ENCODE measurements at places on chromosomes 3 and 15. TPM values are rescaled to one million over a fixed set of nuclear protein-coding genes. Genes with fewer than 3 reads are reported as not detected.

Gene COL6A5
- total RNA-seq, result 0.03 TPM

Gene PLCB2
- total RNA-seq, result 10.0 TPM

DNA sequence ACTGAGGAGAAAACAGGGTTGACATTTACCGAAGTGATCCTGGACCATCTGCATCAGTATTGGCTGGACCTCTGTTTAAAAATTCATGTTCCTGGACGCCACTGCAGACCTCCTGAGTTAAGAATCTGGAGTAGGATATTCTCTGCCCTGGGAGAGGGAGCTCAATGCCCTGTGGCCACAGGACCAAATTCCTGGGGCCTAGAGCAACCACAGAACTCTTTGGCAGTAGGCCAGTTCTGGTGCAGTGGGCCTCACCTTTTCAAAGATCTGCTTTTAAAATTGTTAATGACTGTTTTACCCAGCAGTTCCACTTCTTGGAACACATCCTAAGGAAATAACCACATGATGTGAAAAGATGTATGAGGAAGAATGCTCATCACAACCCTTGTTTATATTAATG, 133.3 kb upstream of the ADPGK start:
- DNase-seq, result no peak

DNA sequence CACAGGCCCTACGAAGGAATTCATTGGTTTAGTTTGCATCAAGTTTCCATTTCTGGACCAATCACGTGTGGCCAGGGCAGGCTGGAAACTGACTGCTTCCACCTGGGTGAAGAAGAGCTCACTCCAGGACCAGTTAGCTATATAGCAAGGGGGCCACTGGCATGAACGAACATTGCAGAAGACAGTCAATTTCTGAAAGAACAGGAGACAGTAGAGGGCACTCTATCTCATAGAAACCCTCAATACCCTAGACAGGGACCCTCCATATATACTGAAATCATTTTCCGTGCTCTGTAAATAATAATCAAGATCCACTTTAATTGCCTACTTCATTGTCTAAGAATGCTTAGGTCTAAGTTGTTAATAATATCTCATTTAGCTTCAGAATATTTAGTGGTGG, 215.6 kb downstream of the CADPS start:
- no peak for DNase-seq

DNA sequence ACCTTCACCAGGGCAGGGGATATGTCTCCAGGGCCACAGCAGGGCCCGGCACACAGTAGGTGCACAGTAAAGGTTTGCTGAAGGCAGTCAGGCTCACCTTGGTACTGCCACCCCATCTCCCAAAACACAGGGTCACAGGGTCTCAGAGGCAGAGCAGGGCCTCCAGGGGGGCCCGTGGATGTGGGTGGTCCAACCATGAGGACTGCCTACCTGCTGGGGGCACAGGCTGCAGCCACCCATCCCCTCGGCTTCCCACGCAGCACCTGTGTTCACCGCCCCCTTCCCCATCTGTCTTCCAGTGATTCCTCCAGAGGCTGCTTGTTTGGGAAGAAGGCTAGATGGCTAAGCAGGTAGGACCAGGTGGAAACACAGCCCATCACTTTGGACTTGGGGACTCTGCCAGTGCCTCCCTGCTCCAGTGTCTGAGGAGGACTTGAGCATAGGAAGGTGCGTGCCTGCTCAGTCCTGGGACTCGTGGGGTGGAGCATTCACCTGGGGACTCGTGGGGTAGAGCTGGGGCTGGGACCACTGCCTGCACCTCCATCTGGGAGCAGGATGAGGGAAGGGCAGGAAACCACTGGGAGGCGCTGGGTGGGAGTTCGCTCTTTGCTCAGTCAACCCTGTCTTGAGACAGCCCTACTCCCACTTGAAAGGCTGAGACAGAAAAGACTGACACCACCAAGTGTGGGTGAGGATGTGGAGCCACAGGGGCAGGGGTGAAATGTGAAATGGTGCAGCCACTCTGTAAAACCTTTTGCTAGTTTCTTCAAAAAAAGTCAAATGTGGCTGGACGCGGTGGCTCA, 18.8 kb upstream of the PLXND1 start:
- DNase-seq, result no peak

GRCh38 chr15:70014860-70015490, 82.7 kb downstream of the TLE3 start:
- peak; percentile 27 for DNase-seq

- no peak for DNase-seq
Observed at GRCh38 chr3:175940243-175940642, 1081.1 kb downstream of the NAALADL2 start.

Data from pancreas (tissue), 10 donors.